ENCODE measurements at places on chromosomes 6 and 20. TPM values are rescaled to one million over a fixed set of nuclear protein-coding genes. Genes with fewer than 3 reads are reported as not detected.

KCNK16 gene
- total RNA-seq: not detected

ACTL10 gene
- 2.7 TPM for total RNA-seq

TMEM74B gene
- total RNA-seq: not detected

KIF25 gene
- total RNA-seq: 0.14 TPM

SLC13A3 gene
- 1.5 TPM for total RNA-seq

MAK gene
- total RNA-seq: not detected

LZTS3 gene
- 3.0 TPM for total RNA-seq

MSH5 gene
- total RNA-seq: 10.9 TPM

MMP24 gene
- total RNA-seq: 1.0 TPM

MPIG6B gene
- not detected for total RNA-seq

ADGRG6 gene
- total RNA-seq: 29.9 TPM

ANKRD66 gene
- not detected for total RNA-seq

KCNK5 gene
- not detected for total RNA-seq

IL17F gene
- not detected for total RNA-seq

DHX35 gene
- 15.1 TPM for total RNA-seq

PANK2 gene
- total RNA-seq: 60.3 TPM

FNDC1 gene
- not detected for total RNA-seq

ZNF831 gene
- total RNA-seq: not detected

GINS1 gene
- 1.5 TPM for total RNA-seq

DAAM2 gene
- total RNA-seq: 1.4 TPM

NFYA gene
- 25.1 TPM for total RNA-seq

OR2B6 gene
- not detected for total RNA-seq

BPI gene
- total RNA-seq: not detected

OR2J3 gene
- not detected for total RNA-seq

DOP1A gene
- total RNA-seq: 30.4 TPM

GGTLC1 gene
- not detected for total RNA-seq

PRSS35 gene
- total RNA-seq: 18.7 TPM

FAM217A gene
- not detected for total RNA-seq

CDSN gene
- total RNA-seq: not detected

TSHZ2 gene
- total RNA-seq: not detected

PSORS1C1 gene
- 0.89 TPM for total RNA-seq

MAFB gene
- 0.14 TPM for total RNA-seq

THBS2 gene
- total RNA-seq: 1,449 TPM

RTEL1 gene
- 14.3 TPM for total RNA-seq

RIPPLY2 gene
- not detected for total RNA-seq

SYNGAP1 gene
- total RNA-seq: 10.1 TPM

TUBB2B gene
- 18.3 TPM for total RNA-seq

WFDC9 gene
- total RNA-seq: not detected

CCDC167 gene
- 16.2 TPM for total RNA-seq

TRDN gene
- not detected for total RNA-seq

FOXS1 gene
- total RNA-seq: 1.1 TPM

GPANK1 gene
- total RNA-seq: 10.1 TPM

BPIFB4 gene
- not detected for total RNA-seq

PRICKLE4 gene
- 1.2 TPM for total RNA-seq

BPIFB1 gene
- total RNA-seq: not detected

GATA5 gene
- not detected for total RNA-seq

MOG gene
- total RNA-seq: not detected

SPAG4 gene
- total RNA-seq: 18.6 TPM

RIMS1 gene
- 0.89 TPM for total RNA-seq

DYNLT2 gene
- 0.83 TPM for total RNA-seq

TTI1 gene
- total RNA-seq: 15.4 TPM

SYNDIG1 gene
- 5.6 TPM for total RNA-seq

APOM gene
- 0.89 TPM for total RNA-seq

PPP1R14C gene
- total RNA-seq: under 0.01 TPM

OPRL1 gene
- total RNA-seq: 3.0 TPM
